ENCODE measurements at places on chromosomes 4 and X.

- no peak for DNase-seq
These were observed 406.3 kb upstream of the CPEB2 start for GRCh38 chr4:14596028-14596427.

GRCh38 chrX:31580227-31580626 lies 508.4 kb upstream of the FTHL17 start:
- DNase-seq, result no peak

GRCh38 chr4:52588097-52588496 lies 71.0 kb downstream of the USP46 start:
- no peak for DNase-seq

DNA sequence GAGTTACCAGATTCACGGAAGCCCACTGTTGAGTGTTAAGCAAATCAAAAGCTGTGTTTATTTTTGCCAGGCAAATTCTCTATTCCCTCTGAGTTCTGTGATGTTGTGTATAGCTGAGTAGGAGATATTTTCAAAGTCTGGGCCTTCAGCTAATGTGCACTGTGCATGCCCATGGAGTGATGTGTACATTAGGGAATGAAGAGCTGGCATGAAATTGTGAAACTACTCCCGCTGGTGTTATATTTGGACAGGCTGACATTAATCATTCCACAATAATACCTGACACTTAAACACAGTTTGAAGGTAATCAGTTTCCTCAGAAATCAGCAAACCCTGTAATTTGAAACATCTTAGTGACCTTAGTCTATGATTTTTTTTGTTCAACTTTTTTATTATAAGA lies 88.1 kb upstream of the MBNL3 start:
- DNase-seq, result no peak

DNA sequence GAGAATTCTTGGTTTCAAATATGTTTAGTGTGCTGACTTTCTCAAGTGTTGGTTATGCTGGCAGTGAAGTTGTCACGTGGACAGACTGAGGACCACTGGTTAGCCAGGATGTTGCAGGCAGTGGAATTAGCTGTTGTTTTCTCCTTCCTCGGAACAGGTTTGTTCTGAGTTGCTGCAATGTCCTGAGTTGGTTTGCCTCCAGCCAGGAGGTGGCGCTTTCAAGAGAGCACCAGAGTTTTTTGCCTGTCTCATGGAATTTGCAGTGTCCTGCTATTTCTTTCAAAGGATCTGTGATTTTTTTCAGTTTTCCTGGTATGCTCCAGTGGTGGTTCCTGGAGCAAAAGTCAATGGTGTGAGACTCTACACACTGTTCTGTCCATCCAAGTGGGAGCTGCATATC lies 158.1 kb upstream of the CXorf66 start:
- DNase-seq, result no peak
